ENCODE measurements at places on chromosomes 6 and 20. TPM values are rescaled to one million over a fixed set of nuclear protein-coding genes. Genes with fewer than 3 reads are reported as not detected.

TREM1 gene
- total RNA-seq, result 1.3 TPM

DNA sequence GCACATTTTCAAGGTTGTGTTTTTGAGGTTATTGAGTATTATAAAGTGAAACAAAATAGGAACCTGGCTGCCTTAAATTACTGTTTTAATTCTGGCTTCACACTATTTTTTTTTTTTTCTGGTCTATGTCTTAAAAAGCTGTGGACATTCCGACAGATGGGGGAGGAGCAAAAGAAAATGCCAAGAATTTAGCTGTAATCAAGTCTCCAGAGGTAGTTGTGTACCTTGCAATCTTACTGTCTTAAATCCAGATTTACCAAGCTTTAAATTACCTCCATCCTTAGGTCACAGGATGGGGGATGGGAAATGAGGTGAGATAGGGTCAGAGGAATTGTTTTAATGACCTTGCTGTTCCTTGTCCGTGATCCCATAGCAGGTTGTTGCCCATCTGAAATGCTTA, 182.8 kb downstream of the UTRN start:
- DNase-seq, result no peak

DNA sequence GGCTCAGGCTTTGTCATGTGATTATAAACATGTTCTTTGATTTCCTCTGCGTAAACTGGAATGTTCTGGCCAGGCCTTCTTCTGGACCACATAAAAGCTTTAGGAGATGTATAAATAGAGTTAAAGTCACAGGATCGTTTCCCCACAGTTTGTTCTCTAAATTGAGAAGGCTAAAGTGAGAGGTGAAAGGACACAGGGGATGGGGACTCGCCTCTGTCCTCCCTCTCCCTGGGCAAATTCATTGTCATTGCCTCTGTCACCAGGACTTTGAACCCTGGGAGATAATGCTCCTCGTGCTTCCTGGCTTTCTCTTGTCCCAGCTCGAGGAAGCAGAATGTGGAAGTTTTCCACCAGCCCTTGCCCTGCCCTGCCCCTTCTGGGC, 20.3 kb upstream of the ZFAND3 start:
- DNase-seq, result no peak

DNAH8 gene
- total RNA-seq, result 0.06 TPM

GRCh38 chr20:52540509-52540908, 348.9 kb upstream of the ZFP64 start:
- no peak for DNase-seq
